ENCODE measurements at places on chromosomes 6 and 20.

GRCh38 chr6:144346719-144347447 is 61.7 kb downstream of the UTRN start:
- peak; percentile 27 for DNase-seq

- no peak for DNase-seq
Measured at GRCh38 chr6:148112851-148113319, 229.8 kb upstream of the SASH1 start.

DNA sequence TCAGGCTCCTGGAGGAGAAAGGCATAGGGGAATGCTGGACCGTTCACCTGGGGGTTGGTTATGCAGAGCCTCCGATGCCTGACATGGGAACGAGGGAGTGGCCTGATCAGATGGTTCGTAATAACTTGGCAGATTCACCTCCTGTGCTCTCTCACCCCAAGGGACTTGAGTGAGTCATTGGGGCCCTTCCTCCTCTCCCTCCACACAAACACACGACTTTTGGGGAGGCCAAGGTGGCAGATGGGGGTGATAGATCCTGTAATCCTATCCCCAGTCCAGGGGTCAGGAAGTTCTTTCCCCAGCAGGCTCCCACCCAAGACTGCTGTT is 45.6 kb upstream of the ARFGEF2 start:
- peak; percentile 32 for DNase-seq

GRCh38 chr6:142255785-142256184 is 46.0 kb upstream of the ADGRG6 start:
- peak; percentile 10 for DNase-seq
